Stimulated activated CD4-positive, alpha-beta T cell treated with anti-CD3 and anti-CD28 coated beads, Interleukin-15, amount 100 ng/mL, for 1 hour (primary cell): ENCODE measurements at places on chromosomes 1 and 21.

DNA sequence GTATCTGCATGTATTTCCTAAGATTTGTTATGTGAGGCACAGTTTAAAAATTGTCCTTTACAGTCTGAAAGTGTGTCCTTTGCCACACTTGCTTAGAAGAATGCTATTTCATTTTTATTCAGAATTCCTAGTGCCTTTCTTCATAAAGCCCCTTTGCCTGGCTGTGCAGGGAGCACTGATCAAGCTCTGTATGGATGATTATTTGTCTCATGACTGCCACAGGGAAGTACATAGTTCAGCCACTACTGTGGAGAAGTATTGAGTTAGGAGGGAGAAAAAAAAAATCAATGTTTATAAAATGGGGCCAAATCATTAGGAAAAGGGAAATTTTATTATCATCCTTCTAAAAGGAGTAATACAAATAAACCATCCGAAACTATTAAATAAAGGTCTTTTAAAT lies 51.4 kb downstream of the LHX4 start:
- no peak for DNase-seq

- DNase-seq, result no peak
These were observed 5.3 kb upstream of the LRRC8C start for GRCh38 chr1:89627596-89627962.

DNA sequence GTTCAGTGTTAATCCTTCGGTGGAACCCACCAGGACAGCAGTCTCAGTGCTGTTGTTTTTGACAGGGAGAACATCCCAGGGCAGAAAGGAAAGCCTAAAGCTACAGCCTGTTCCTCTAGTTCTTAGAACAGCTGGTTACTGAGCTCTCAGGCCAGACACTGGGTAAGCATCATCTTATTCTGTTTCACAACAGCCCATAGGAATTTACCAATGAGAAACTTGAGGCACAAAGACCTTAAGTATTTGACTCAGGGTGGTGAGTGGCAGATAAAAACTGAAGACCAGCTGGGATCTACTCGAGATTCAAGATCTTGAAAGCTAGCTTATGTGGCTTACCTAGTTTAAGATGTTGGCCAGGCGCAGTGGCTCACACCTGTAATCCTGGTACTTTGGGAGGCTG lies 9.4 kb upstream of the NEK2 start:
- no peak for DNase-seq

DNA sequence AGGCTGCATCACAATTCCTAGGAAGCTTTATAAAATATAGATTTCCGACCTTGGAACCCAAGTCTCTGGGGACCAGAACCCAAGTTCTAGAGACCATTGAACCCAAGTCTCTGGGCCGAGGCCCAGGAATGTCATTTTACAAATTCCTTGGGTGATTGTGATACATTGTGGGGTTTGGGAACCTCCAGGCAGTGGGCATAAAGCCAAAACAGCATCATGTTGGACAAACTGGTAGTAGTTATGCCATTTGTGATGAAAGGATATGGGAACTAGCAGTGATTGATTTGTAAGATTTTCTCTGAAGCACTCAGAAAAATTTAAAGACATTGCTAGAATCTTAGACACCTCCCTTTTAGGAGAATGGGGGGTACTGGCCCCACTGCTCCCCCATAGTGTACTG lies 160.2 kb downstream of the HIVEP3 start:
- no peak for DNase-seq

- DNase-seq, result no peak
These were observed 37.5 kb downstream of the LRRC3 start for GRCh38 chr21:44492567-44493385.

DNA sequence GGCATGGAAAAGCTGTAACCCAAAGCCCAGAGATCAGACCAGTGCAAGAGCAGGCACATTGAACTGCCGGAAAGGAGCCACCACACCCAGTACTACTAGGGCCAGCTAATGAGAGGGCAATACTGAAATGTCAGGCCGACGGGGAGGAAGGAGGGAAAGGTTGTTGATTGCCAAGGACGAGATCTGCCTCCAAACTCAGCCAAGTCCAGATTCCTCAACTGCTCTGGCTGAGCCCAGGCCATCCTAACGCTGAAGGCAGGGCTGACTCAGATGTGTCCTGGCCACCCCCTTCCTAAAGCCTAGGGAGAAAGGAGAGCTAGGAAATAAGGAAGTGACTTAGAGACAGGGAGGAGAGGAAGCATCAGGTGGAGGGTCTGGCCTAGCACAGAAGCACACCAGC lies 42.1 kb upstream of the IPO9 start:
- no peak for DNase-seq

DNA sequence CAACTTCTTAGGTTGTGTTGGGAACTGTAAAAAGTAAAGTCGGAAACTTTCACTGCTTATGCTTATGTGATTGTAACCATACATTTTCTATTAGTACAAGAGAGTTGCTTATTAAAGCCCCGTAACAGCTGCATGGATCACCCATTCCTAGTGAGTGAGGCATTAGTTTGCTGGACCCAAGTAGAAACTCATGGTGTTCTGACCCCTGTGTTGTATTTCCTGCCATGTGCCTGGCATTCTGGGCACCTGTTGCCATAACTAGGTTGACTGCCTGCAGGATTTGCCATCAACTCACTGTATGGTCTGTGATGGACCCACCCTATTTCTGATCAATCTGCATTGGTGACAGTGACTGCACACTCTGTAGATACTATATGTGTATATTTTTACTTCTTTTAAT lies 173.0 kb downstream of the PGBD5 start:
- no peak for DNase-seq

GRCh38 chr1:243470502-243470901 lies 214.7 kb downstream of the SDCCAG8 start:
- no peak for DNase-seq

DNA sequence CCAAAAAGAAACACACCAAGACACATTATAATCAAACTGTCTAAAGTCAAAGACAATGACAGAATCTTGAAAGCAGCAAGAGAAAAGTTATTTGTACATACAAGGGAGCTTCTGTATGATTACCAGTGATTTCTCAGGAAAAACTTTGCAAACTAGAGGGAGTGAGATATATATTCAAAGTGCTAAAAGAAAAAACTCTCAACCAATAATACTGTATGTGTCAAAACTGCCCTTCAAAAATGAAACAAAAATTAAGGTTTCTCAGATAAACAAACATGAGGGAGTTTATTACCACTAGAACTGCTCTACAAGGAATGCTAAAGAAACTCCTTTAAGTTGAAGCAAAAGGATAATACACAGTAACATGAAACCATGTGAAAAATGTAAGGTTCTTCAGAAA lies 79.4 kb downstream of the LBR start:
- no peak for DNase-seq

- DNase-seq, result no peak
These were observed 100.9 kb downstream of the RIPK4 start for GRCh38 chr21:41665766-41666595.

GRCh38 chr21:27371975-27372331 lies 405.1 kb upstream of the ADAMTS5 start:
- DNase-seq, result no peak

DNA sequence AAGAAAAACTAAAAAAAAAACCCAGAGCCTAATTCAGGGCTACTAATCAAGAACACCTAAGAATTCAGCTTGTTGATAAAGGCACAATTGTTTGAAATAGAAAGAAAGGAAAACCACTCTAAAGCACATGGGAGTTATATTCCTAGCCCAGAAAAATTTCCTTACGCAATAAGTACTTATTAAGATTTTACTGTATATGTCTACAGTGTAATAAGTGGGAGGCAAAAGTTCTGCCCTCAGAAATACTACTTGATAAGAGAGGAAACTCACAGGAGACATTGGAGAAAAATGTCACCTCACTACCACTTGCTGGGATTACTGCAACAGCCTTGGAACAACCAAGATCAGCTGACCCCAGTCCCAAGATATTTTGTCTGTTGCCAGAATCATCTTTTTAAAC lies 66.1 kb downstream of the IARS2 start:
- DNase-seq, result no peak

- DNase-seq, result no peak
These were observed 245.1 kb downstream of the POTED start for GRCh38 chr21:13854638-13855037.

DNA sequence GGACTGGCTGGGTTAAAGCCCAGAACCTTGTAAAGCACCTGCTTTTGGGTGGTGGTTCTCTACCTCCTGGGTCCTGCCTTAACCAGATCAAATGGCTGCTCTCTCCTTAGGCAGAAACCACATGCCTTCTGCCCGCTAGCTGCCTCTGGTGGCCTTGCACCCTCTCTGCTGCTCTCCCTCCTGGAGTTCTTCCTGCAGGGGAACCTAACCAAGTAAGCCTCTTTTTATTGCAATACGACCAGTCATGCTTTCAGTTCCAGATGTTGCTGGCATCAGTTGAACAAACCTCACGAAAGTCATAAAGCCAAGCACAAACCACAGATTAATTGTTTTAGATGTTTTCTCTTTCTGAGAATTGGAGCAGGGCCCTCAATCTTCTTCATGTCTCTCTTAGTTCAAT lies 118.9 kb downstream of the GDAP2 start:
- no peak for DNase-seq

DNA sequence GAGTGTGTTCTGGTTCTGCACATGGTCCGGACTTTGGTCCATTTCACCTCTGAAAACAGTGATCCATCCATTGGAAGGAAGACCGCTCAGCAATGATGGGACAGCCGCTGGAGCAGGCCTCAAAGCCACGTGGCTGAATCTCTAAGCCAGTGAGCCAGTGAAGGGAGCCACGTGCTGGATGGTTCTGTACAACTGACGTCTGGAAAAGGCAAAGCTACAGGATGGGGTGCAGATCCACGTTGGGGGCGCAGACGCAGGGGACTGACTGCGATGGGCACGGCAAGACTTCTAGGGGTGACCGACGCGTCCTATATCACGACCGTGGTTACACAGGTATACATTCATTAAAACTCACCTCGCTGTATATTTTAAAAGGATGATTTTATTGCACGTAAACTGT lies 10.2 kb upstream of the ARHGEF16 start:
- no peak for DNase-seq

GRCh38 chr1:169945181-169945580 lies 51.5 kb upstream of the SCYL3 start:
- DNase-seq, result no peak

- DNase-seq, result no peak
These were observed 57.4 kb downstream of the GALNT2 start for GRCh38 chr1:230124186-230125128.

GRCh38 chr1:241702442-241703373 lies 50.6 kb downstream of the WDR64 start:
- no peak for DNase-seq

DNA sequence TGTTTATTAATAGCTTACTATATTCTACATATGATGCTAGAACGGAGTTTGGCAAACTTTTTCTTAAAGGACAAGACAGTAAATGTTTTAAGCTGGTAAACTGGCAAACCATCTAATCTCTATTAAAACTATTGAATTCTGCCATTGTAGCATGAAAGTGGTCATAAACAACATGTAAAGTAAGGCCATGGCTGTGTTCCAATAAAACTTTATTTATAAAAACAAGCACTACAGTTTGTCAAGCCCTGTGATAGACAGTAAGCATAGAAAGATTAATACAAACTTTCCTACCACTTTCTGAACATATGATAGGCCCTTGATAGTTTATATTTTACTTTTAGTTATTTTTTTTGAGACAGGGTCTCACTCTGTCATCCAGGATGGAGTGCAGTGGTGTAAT lies 22.4 kb downstream of the PEA15 start:
- DNase-seq, result no peak

- DNase-seq, result no peak
These were observed 227.3 kb upstream of the ADGRL2 start for GRCh38 chr1:81573458-81573857.

DNA sequence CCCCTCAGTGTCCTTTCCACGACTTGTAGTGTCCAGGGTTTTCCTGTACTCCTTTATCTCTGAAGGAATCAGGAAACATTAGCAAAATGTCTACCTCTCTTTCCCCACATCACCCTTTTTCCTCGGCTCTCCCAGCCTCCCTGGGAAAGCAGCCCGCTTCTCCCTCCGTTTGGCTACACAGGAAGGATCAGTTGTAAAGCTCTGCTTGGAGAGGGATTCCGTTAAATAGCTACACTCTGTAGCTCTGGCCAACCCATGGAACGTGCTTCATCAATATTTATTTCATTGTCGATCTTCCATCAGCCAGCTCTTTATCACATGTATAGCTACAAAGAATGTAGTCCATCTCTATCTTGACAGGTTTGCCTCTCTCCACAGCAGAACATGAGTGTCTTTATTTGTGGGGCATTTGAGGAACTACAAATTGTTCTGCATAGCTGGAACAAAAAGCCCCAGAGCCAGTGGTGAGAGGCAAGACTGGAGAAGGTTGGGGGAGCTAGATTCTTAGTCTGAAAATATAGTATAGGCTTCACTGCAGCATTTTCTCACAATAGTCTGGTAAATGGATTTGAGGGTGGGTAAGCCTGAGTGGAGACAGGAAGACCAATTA lies 191.8 kb downstream of the SLC35F3 start:
- DNase-seq, result no peak

GRCh38 chr1:17292299-17293160 lies 15.5 kb upstream of the PADI4 start:
- DNase-seq, result no peak

DNA sequence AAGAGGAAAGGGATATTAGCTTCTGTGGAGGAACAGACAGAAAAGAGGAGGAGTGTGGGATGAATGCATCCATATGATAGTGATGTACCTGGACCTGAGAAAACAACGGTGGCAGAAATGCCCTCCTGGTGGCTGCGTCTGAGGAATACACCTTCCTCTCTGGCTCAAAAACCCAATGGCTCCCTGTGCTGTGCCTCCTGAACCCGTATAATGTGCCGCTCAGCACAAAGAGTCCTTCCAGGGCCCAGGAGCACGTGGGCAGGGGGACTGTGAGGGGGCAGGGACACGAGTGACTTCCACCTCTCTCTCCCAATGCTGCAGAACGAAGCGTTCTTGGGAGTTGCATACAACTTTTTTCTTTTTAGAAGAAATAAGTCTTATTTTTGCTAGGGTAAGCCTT lies 31.2 kb downstream of the IRF2BP2 start:
- DNase-seq, result no peak

GRCh38 chr1:246566813-246567645 lies 773 bp downstream of the CNST start:
- DNase-seq, result no peak

DNA sequence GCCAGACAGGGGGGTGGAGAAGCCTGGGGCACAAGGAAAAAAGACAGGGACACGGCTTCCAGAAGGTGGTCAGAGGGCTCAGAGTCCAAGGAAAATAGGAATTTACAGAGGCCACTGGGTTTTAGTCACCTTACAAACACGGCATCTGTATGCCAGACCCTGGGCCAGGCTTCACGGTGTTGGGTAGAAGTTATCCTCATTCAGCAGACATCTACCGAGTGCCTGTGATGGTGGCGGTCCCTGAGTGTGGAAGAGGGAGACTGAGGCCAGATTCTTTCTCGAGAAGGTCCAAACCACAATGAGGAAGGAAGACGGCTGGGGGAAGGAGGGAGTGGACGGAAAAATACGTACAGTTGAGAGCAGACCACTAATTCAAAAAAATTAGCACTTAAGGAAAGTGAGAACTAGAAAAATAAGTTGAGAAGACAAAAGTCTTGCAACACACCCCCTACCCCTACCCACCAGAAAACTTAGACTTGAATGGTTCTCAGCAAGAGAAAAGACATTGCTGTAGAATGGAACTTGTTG lies 864 bp upstream of the BTG2 start:
- no peak for DNase-seq

- DNase-seq, result no peak
These were observed 6.5 kb downstream of the INKA2 start for GRCh38 chr1:111732718-111733117.

GRCh38 chr1:185463011-185463410 lies 146.0 kb upstream of the IVNS1ABP start:
- DNase-seq, result no peak
